HAP-1 (cell line): ENCODE measurements at places on chromosomes 5 and 9.
A peak's percentile ranks its signal among the peaks of the same experiment; 100 is the strongest.

- no peak for DNase-seq
These were observed 57.4 kb downstream of the OR2K2 start for GRCh38 chr9:111272581-111272980.

DNA sequence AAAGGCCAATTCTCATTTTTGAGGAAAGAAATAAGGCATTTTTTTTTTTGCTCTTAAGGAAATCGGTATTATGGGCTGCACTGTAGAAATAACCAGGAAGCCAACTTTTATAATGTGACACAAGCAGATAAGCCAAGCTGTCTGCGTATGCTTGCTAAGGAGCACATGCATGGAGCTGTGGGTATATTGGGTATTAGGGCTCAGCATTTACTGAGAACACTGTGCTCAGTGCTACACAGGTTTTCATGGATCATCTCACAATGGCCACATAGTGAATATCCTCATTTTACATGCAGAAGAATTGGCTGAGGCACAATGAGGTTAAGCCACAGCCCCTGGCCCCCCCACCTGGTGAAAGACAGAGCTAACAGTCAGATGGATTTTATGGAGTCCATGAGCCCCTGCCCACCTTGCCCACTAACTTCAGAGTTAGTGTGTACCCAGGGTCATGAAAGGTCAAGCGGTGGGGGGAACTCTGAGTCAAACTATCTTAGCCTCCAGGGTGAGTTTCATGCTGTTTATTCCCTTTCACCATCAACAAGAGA is 204.8 kb downstream of the SPATA31A6 start:
- DNase-seq = no peak

- no peak for DNase-seq
These were observed 376.1 kb downstream of the EFNA5 start for GRCh38 chr5:107294669-107295068.

DNA sequence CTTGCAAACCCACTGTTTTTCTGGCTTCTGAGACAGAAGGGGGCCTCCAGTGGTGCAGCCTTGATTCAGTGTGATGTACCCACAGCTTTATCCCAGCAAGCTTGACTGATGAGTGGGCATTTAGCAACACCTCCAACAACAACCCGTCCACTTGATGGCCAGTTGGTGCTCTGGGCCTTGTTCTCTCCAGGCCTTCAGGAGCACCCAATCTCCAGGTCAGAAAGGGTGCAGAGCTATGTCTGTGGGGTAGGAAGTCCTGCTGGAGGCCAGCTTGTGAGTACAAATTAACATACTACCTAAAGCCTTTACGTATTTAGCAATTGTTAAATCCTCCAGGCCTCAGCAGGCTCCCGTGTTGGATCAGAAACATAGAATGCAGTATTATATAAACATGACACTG is 10.1 kb upstream of the TRIM52 start:
- no peak for DNase-seq

DNA sequence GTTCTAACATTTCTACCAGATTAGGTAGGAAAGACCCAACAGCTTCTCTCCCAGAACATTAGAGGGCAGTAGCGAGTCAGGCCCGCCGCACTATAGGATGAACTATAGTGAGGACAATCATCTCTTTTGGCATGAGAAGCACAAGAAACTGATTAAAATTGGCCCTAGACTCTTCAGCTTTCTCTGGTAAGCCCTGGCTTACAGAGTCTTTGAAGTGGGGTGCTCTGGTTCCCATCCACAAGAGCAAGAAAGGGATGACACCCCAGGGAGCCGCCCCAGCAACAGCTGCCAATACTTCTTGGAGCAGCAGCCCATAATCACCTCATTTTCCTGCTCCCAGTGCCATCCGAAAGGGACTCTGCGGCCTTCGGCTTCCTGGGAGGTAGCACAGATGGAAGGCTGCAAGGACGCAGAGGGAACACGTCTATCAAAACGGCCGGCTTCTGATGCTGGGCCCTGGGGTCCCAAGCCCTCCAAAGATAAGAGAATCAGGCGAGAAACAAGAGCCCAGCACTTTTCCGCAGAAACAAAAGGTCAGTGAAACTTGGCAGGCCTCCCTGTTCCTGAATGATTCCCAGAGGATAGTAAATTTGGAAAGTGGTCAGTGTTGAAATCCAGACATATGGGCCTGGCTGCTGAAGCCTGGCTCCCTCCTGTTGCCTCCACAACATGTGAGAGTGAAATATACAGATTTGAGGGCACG is 69.3 kb downstream of the HSD17B3 start:
- peak; percentile 62 for DNase-seq

GRCh38 chr9:71924576-71924975 is 13.1 kb downstream of the C9orf85 start:
- DNase-seq = no peak

- no peak for DNase-seq
These were observed 177.2 kb downstream of the TMEM232 start for GRCh38 chr5:110549301-110549700.

GRCh38 chr5:171407234-171407633 is 12.2 kb upstream of the FGF18 start:
- DNase-seq = no peak

DNA sequence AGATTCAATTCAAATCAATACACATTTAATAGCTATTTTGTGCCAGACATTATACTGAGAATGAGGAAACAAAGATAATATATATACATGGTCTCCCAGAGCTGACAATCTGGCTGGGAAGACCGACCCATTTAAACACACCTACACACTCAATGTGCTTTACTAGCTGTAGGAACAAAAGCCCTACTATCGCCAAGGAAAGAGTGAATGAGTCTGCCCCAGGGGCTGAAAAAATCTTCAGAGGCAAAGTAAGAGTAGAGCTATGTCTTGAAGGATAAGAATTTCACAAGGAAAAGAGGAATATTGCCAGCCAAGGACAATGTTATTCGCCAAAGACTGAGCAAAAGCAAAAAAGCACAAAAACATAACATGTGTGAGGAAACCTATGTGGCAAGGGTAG is 6.6 kb downstream of the PFDN1 start:
- no peak for DNase-seq

GRCh38 chr5:119336845-119337580 is 18.8 kb upstream of the TNFAIP8 start:
- DNase-seq = no peak

- no peak for DNase-seq
These were observed 72.8 kb downstream of the CD180 start for GRCh38 chr5:67123819-67124218.

DNA sequence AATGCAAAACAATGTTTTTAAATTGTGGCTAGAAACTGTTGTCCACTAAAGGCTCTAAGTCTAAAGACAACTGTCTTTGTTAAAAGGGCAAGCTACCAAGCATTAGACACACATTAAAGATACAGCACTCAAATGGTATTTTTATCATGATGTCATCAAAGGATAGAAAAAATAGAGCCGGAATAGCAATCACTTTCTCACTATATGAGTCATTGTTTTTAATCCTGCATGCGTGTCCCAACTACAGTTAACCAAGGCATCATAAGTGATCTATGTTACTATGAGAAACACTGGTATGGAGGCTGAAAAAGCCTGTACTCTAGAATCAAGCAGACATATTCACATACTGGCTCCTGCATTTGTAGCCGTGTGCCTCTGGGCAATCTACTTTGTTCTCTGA is 1.9 kb upstream of the PJA2 start:
- DNase-seq = no peak

DNA sequence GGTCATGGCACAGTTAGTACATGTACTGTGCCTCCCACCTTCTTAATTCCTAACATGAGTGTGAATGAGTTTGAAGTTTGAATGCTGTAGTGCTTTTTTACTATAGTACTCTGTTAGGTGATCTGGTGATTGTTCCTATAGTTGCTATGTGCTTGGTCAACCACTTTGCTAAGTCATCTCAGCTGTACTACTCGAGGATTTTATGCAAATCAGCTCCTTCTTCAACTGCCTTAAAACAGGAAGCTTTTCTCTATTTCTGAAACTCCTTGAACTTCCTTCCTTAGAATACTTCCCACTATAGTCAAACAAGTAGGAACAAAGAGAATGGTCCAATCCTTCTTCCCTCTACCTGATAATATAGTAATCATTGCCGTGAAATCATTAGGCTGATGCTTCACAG is 219.6 kb downstream of the CTNND2 start:
- no peak for DNase-seq

DNA sequence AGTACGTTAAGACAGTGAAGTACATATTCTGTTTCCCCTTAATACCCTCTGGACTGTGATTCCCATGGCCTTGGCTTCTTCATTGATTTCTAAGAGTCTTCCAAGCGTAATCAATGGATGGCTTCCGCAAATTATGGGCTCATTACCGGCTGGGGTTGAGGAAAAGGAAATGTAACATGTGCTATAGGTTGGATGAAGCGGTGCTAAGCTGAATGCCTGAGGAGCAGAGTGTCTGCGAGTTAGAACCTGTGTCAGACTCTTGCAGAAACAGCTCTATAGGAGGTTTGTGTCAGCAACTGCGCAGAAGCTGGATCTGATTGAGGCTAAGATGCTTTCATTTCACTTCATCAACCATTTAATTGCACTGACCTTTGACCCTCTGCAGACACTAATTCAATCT is 114.3 kb upstream of the CDH18 start:
- DNase-seq = no peak

DNA sequence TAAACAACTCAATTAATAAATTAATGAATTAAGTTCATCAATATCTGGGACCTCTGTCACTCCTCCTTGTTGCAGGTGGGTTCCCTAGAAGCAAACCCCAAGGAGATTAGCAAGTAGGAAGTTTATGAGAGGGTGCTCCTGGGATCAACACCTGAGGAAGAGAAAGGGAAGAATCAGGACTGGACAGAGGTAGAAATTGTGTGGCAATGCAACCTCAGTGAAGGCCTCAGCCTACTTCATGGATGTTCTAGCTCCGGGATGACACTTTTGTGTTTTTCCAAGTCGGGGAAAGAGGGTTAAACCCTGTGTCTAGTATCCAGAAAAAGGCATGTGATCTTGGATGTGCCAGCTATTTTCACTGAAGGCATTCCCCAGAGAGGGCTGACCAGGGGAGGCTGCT is 23.2 kb downstream of the MAMDC2 start:
- DNase-seq = no peak
